Heart left ventricle (tissue), 16 donors: ENCODE measurements at places on chromosomes 13 and 19. TPM values are rescaled to one million over a fixed set of nuclear protein-coding genes. Genes with fewer than 3 reads are reported as not detected.
A peak's percentile ranks its signal among the peaks of the same experiment; 100 is the strongest.

- no peak for DNase-seq
Observed at GRCh38 chr13:99932912-99933311, 38.7 kb downstream of the ZIC5 start.

DNA sequence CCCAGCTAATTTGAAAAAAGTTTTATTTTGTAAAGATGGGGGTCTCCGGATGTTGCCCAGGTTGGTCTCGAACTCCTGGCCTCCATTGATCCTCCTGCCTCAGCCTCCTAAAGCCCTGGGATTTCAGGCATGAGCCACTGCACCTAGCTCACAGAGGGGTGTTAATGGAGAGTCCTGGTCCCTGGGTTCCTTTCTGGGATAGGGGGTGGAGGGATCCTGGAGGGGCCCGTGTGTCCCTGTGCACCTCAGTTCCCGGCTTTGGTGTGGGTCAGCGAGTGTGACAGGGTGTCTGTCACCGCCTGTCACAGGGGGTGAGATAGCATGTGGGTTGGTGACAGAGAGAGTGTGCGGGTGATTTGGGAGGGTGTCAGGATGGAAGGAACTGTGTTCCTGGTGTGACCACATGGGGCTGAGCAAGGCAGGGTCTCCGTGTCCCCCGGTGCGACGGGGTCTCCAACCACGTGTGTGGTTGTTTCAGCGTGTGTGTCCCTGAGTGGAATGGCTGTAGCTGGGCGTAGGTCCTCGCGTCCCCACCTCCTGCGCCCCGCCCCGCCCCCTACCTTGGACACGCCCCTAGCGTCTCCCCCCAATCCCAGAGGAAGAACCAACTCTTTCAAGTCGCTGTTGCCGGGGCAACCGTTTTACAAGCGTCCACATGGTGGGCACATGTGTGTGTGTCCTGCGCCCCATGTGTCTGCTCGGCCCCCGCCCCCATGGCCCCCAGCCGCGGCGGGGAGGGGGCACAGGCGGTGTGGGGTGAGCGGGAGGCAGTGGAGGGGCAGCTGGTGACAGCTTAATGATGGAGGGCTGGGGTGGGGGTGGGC, 2.9 kb upstream of the NRTN start:
- no peak for DNase-seq

- peak; percentile 81 for DNase-seq
Observed at GRCh38 chr19:35013041-35013819, 13.1 kb downstream of the GRAMD1A start.

DNA sequence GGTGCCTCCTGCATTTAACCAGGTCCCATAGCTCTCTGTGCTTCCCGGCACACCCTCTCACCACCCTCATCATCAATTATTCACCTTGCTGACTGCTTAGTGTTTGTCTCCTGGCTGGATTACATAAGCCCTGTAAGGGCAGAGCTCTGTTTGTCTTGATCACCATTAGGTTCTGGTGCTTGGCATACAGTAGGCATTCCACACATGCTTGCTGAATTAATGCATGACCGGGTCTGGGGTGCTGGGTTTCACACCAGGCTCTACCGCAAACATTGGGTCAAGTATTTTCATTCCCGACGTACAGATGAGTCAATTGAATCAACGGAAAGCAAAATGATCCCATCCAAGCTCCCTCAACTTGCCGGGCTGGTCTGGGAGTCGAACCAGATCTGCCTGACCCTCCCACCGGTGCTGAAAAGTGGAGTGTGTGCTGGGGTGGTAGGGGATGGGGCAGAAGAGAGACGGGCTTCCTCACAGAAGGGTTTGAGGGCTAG, 28.5 kb downstream of the VAV1 start:
- no peak for DNase-seq

DNA sequence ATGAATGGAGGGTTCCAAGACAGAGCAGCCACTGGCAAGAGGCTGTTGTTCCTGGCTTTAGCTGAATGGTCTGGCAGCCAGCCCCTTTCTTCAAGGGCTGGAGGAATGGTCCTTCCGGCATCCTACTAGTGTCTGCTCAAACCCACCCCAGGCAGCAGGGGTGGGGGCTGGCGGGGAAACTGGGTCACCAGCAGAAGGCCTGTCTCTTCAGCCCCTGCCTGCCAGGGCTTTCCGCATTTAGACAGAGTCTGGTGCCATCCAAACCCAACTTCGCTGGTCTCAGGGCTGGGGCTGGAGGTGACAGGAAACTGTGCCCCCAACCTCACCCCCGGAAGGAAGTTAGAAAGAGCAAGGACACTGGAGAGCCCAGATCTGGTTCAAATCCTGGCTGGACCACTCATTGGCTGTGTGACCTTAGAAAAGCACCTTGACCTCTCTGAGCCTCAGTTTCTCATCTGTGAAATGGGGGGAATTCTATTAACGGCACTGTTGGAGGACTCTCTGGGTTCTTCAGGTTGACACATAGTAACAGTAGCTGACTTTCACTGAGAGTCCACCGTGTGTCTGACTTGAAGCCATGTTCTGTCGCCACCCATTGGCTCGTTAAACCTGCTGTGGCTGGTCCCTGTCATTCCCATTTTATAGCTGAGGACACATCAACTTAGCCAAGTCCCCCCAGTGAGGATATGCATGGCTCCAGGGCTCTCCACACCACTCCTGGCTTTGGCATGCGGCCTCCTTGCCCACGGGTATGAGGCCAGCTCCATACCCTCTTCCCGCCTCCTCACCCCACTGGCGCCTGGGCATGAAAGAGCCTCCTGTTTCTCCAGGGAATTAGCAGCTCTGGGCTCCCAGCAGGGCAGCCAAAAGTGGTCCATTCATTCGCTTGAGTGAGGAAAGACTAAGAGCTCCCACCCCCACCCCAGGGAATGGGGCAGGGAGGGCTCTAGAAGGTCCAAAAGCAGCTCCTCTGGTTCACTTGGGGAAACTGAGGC, 2.5 kb upstream of the NR2C2AP start:
- DNase-seq = no peak

DNA sequence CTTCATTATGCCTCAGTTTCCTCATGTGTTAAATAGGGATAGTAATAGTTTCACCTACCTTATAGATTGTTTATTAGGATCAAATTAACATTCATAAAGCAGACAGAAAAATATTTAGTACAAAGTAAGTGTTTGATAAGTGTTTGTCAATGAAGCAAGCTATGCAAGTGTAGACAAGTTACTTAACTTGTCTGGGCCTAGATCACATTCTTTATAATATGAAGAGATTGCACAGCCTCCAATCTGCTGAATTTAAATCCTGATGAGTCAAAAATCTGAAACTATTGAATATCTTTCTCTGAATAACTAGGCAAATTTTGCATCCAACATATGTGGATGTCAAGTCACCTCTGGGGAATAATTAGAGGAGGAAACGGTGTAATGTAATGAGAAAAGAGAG, 170.5 kb downstream of the MZT1 start:
- no peak for DNase-seq

GRCh38 chr13:41565216-41565615, 107.9 kb downstream of the RGCC start:
- no peak for DNase-seq

DNA sequence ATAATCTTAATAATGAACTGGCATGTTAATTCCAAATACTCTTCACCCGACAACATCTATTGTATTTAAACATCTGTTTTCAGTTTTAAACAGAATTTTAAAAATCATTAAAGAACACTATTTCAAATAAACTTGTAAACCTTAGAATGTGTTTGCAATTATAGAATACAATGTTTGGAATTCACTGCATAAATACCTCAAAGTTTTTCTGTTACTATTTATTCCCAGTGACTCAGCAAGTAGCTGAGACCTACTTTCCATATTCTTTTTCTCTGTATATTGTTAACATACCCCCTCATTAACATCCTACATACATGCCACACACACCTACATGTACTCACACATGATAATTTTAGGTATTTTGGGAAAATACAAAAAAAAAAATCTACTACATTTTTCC, 1134.3 kb downstream of the SLITRK1 start:
- no peak for DNase-seq

DNA sequence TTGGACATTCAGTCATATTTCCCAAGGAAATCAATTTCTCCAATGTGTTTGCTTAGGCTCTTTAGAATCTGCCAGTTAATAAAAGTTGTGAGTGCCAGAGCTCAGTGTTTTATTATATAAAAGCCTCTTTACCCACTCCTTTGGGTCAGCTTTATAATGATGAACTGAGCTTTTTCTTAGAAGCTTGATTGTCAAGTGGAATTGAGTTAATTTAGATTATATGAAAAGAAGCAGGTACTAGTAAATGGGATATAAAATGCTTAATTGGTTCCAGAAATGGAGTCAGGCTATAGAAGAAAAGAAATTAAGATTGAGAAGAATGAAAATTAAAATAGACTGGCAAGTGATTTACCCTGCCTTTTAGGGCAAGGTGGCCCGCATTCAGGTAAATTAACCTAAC, 363.2 kb downstream of the SLITRK6 start:
- no peak for DNase-seq

DNA sequence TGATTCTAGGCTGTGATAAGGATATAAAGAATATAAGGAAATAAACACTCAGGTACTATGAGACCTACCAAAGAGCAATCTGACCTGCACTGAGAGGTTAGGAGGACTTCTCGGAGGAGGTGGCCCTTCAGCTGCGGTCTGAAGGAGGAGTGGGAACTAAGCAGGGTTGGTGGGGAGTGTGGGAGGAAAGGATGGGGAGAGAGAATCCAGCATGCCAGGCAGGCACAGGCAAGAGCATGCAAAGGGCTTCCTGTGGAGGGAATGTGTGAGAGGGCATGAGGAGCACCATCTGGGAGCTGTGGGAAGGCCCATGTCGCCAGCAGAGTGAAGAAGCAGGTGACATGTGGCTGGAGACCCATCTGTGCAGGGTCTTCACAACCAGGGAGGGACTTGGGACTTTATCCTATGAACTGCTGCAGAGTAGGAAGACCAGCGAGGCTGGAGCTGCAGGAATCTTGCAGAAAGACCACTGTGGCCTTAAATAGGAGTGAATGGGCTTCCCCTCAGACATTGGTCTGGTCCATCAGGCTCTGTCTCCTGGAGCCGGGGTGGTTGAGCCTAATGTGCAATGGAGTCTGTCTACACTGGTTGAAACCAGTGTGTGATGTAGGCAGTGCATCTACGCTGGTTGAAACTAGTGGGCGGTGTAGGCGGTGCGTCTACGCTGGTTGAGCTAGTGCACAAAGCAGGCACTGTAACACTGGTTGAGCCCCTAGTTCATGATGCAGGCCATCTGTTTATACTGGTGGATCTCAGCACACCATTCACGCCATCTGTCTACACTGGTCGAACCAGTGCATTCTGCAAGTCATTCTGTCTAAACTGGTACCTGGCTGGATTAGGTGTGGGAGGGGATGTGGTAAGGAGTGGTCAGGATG, 6.4 kb downstream of the CHST8 start:
- no peak for DNase-seq

DNA sequence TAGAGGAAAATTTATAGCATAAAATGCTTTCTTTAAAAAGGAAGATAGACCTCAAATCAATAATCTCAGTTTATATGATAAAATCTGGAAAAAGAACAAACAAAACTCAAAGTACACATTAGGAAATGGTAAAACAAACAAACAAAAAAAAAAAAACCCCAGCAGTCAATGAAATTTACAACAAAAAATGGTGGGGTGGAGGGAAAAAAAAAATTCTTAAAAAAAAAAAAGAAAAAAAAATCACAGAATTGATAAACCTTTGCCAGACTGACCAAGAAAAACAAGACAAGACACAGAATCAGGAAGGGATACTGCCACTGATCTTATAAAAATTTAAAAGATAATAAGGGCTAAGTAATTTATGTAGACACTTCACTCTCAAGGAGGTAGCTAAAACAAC, 11.2 kb downstream of the TUBGCP3 start:
- DNase-seq = no peak

GRCh38 chr19:58372311-58373133, 8.3 kb downstream of the ZNF837 start:
- DNase-seq = peak; percentile 79

DNA sequence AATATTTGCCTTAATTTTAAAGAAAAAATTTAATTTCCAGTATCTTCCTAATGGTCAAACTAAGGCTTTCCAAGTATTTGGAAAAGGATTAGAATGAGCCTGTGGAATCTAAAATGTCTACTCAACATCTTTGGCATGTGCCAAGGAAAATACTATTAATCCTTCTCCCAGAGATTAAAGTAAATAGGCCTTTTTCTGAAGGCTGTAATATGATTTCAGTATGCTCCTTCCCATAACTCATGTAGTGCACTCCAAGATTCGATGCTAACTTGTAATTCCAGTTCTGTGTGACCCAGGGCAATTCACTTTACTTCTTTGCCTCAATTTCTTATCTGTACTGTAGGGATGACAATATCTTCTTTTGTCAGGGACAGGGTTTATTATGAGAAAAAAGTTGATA, 196.9 kb downstream of the ZIC5 start:
- DNase-seq = no peak

DNA sequence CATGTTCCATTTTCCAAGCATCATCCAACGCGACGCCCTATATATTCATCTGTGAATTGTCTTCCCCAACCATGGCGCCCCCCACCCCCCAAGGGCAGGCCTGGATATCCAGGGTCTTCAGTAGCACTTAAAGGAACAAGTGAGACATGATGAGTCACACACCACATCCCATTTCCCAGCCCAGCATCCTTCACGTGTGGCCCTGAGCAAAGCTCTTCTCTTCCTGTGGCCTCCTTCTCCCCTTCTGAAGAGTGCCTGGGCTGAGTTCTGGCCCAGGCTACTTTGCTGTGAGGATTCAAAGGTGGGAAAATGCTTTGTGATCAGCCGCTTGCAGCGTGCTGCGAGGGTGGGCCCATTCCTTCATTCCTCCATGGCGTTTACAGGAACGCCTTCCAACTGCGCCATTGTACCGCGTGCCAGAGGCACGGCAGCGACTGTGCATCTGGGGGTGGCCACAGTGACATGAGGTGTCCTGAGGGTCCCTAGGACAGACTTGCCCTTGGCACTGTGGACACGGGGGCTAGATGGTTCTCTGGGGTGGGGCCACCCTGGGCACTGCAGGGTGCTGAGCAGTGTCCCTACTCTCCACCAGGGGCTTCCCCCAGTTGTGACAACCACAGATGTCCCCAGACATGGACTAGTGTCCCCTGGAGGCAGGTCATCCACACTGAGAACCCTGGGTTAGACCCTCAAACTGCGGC, 11.7 kb downstream of the PLIN4 start:
- DNase-seq = no peak

- DNase-seq = no peak
Observed at GRCh38 chr19:49065905-49066512, 1.4 kb upstream of the NTF4 start.

DNA sequence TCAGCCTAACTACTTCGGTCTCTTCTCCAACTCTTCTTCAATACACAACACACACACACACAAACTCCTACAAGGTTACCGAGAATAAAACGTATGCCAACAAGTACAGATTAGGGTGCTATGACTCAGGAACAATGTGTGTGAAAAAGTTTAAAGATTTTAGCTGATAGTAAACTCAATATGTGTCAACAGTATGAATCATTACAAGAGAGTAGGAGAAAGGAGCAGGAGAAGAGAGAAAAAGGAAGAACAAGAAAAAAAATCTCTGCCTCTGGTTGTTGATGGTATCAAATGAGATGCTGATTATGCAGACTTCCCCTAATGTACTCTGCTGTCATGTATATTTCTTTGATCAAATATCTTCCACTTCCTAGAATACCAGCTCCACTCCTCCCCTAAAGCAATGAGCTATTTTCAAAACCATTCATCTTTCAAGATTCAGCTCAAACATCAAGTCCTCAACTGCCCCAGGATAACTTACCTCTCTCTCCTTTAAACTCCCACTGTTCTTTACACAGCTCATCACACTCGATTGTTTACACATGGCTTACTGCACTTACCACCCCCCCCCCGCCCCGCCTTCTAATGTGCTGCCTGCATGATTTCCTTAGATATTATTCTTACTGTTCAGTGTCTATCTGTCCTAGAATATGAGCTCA, 95.6 kb downstream of the FAM216B start:
- DNase-seq = no peak

The CFD gene
- total RNA-seq = 73.7 TPM

The ANGPTL8 gene
- total RNA-seq = not detected

The KLK4 gene
- not detected for total RNA-seq

The TEKTIP1 gene
- total RNA-seq = 0.63 TPM

The ZFP28 gene
- total RNA-seq = 4.1 TPM

The ZNF543 gene
- total RNA-seq = 8.1 TPM
